RWPE2 (cell line): ENCODE measurements at places on chromosomes 12 and 14.

- peak; percentile 54 for DNase-seq
Measured at GRCh38 chr14:67857778-67858350, 38.3 kb downstream of the RAD51B start.

DNA sequence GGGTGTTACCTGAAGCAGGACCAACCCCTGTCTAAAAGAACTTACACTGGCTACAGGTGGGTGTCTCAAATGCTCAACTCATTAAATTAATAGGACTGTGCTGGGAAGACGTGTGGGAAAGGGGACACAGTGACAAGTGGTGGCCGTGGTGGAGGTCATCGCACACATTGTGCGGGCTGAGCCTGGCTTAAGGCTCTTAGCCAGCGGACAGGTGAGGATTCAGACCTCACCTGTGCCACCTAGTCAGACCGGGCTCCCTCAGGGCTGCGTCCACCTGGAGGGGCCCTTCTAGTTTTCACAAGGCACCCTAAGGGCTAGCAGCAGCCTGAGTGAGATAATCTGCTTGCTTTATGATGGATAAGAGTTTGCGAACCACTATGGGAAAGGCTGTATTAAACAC lies 125.2 kb upstream of the FKBP4 start:
- DNase-seq, result no peak

GRCh38 chr12:131249246-131250027 lies 295.7 kb downstream of the ADGRD1 start:
- no peak for DNase-seq

DNA sequence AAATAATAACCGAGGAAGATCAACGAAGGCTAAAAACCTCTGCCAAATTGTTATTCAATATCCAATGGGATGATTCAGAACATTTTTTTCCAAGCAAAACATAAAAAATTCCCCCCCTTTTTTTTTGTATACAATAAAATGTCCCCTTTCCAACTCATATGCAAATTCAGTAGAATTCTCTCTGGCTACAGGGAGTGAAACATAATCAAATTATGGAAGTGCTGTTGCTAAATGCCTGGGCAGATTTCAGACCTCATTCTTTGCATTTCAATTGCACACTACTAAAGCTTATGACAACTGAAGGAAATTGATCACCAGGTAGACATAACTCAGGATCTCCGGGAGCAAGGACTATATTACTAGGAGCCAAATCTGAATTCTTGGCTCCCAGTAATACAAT lies 51.0 kb downstream of the LMNTD1 start:
- DNase-seq, result no peak

DNA sequence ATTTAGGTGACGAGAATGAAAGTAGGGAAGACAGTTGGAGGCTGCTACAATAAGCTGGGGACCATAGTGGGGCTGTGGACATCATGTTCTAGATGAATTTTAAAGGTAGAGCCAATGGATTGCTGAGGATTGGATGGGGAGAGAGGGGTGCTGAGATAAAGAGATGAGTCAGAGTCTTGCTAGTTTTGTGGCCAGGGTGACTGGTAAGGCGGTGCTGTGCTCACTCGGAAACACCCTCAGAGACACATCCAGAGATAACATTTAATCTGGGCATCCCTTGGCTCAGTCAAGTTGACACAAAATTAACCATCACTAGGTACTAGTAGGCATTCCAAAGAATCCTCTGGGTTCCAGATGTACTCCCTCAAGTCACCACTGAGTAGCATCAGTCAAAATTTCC lies 170.7 kb downstream of the ADCK1 start:
- no peak for DNase-seq

GRCh38 chr14:103698380-103699260 lies 16.6 kb downstream of the XRCC3 start:
- DNase-seq, result peak; percentile 83

- DNase-seq, result no peak
Measured at GRCh38 chr12:121708313-121709063, 4.1 kb upstream of the TMEM120B start.

DNA sequence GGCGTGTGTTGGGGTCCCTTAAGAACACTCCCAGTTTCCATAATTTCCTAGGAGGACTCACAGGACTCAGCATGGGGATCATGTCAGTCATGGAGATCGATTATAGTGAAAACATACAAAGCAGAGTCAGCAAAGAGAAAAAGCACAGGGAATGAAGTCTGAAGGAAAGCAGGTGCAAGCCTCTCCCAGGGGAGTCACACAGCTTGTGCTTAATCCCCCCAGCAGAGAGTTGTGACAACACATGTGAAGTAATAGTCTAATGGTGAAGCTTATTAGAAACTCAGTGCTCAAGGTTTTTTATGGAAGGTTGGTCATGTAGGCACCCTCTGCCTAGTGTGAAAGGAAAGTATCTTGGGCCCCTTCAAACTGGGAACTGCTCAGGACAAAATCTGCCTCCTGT lies 149.0 kb upstream of the SEL1L start:
- no peak for DNase-seq
